Fibroblast of skin of scalp (primary cell): ENCODE measurements at places on chromosomes 5 and 9.

DNA sequence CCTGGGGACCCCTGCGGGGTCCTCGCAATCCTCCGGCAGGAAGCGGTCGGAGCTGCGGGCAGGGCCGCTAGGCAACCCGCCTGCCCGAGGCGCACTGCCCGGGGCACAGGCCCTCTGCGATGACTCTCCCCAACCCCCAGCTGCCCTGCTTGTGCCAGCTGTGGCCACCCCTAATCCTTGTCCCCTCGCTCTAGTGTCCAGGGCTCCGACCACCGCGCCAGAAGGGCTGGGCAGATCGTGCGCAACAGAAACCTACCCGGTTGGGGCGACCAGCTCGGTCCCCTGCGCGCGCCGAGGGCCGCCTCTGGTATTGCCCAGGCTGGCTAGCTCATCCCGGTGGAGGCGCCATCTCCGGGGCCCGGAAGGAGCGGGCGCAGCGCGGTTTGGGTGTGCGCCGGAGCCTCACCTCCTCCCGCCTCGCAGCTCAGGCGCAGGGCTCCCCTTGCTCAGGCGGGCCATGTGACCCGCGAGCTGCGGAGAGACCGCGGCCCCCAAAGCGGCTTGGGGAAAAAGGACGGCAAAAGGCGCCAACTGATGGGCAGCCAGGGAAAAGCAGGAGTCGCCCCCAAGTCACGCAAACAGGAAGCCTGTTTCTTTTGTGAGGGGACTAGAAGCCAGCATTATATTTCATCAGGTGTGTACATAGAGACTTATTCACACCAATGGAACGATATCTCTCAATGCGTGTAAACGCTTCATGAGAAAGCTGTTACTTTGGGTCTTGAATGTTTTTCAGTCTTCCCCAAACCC lies 46.8 kb upstream of the RNF20 start:
- DNase-seq, result peak; percentile 74

GRCh38 chr9:107215381-107215780 lies 67.7 kb upstream of the RAD23B start:
- peak; percentile 9 for DNase-seq

DNA sequence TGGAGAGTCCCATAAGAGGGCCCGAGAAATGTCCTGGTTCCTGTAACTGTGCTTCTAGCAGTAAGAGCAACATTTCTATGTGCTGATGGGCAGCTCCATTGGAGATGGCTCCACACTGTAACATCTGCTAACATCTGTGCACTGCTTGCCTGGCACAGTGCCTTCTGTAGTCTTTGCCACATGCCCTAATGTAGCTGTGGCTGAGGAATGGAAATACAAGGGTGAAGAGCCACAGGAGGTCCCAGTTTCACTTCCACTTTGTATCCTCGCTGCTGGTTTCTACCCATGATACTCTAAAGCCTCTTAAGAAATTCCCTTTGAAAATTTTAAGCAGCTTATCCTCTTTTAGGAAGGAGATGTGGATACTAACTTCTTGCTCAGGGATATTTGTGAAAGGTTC lies 97.4 kb downstream of the HOMER1 start:
- peak; percentile 40 for DNase-seq

- peak; percentile 23 for DNase-seq
Measured at GRCh38 chr5:160333721-160334120, 21.4 kb upstream of the CCNJL start.

DNA sequence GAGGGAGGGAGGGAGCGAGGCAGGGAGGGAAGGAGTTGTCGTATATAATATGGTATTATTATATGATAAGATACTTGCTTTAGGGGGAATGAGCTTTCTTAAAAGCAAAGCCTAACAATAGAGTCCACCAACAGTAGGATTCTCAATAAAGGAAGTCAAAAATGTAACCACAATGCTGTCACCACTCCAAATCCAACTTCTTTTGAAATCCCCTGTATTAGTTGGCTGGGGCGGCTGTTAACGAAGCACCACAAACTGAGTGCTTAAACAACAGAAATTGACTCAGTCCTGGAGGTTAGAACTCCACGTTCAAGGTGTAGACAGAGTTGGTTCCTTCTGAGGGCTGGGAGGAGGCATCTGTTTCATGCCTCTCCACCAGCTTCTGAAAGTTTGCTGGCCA lies 23.1 kb downstream of the GAS1 start:
- peak; percentile 64 for DNase-seq

DNA sequence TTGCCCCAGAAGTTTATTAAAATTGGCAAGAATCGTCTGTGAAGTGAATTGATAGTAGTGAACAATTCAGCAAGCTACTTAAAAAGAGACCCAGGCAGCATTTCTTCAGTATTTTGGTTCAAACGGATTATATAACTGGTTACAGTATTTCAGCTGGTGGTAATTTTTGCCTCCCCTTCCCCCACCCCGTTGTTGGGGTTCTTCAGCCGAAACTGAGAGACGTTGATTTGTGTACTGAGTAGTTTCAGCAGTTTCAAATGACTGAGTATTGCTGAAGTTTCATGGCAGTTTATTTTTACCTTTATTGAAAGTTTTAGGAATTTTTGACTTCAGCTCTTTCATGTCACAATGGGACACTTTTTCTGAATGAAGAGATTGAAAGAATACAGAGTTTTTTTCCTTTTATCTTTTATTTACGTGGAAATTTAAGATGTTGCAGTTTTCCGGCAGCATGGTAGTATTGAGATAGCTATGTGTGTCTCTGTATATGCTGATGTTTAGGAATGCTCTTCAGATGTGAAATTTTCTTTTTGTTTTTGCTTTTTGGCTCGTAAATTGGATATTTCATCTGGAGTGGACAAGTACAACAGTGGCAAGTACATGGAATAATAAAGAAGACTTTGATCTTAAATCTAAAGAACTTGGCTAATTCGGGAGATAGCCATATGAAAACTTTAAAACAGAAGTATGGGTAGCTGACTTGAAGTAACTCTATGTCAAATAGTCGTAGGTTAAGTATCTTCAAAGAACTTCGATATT lies 1.9 kb downstream of the GPBP1 start:
- no peak for DNase-seq

GRCh38 chr5:157677931-157678330 lies 6.6 kb downstream of the C5orf52 start:
- DNase-seq, result no peak

DNA sequence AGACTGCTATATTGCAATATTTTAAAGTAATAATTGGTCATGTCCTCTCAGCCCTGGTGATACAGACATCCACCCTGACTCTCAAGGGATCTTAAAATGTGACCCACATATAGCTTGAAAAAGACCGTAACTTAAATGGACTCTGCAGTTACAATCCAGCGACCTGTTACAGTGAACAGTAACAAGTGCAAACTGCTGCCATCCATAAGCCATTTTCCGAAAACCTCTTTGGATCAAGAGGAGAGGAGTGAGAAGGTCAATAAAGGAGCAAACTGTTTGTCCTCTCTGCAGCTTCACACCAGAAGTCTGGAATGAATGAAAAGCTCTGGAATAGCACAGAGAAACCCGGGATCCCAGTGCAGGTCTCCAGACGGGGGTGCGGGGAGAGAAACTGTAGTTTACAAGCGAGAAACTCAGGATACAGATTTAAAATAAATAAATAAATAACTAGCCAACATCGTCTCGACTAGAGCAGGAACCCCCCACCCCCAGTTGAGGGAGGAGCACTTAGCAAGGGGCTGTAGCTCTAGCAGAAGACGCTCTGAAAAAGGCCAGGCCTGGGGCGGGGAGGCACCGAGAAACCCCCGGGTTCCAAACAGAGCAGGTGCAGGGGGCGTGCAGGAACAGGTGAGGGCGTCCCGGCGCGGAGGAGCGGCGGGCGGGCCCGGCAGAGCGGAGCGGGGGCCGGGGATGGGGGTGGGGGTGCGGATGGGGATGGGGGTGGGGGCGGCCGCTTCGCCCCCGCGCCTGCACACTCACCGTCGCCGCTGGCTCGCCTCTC lies 572 bp downstream of the ZDHHC21 start:
- DNase-seq, result peak; percentile 15

DNA sequence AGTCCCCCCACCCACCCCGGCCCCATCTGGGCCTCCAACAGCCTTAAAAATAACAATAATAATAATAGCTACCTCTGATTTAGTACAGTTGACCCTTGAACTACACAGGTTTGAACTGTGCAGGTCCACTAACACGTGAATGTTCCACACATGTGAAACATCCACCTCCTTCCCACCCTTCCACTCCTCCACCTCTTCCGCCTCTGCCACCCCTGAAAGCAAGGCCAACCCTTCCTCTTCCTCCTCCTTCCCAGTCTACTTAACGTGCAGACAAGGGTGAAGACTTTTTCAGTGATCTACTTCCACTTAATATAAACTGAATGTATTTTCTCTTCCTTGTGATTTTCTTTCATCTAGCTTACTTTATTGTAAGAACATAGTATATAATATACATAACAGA lies 10.8 kb downstream of the PDGFRB start:
- no peak for DNase-seq

DNA sequence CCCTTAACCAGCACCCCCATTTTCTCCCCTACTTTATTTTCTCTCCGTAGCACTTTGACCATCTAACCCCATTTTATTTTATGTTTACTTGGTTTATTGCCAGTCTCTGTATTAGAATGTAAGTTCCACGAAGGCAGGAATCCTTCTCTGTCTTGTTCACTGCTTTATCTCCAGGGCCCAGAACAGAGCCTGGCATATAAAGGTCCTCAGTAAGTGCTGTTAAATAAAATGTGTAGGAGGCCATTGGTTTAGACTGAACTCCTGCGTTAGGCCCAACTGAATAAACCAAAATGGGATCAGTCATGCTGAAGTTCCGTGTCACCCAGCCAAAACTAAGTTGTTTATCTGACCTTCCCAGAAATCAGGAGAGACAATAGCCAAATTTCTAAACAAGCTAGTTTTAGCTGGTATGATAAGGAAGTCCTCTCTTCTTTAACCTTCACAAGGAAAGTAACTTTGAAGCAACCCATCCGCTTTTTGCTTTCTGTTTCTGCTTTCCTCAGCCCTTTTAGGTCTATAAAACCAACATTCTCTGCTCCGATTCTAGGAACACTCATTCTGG lies 29.0 kb upstream of the CCNJL start:
- no peak for DNase-seq

DNA sequence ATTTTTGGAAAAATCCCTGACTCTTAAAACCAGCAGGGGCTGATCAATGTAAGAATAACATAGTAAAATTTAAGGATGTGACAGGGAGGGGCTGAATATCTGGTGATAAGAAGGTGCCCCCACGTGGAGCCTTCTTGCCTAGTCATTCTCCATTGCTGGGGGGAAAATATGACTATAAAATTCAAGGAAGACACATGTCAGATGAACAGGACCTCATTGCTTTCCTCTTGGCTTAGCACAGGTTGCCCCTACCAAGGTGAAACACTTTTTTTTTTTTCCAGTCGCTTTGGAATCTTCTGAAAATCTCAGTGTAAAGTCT lies 310.9 kb downstream of the EFNA5 start:
- DNase-seq, result no peak

- DNase-seq, result no peak
Measured at GRCh38 chr9:137300567-137301080, 1.4 kb downstream of the NRARP start.

- no peak for DNase-seq
Measured at GRCh38 chr9:130786526-130786925, 48.5 kb upstream of the ABL1 start.

DNA sequence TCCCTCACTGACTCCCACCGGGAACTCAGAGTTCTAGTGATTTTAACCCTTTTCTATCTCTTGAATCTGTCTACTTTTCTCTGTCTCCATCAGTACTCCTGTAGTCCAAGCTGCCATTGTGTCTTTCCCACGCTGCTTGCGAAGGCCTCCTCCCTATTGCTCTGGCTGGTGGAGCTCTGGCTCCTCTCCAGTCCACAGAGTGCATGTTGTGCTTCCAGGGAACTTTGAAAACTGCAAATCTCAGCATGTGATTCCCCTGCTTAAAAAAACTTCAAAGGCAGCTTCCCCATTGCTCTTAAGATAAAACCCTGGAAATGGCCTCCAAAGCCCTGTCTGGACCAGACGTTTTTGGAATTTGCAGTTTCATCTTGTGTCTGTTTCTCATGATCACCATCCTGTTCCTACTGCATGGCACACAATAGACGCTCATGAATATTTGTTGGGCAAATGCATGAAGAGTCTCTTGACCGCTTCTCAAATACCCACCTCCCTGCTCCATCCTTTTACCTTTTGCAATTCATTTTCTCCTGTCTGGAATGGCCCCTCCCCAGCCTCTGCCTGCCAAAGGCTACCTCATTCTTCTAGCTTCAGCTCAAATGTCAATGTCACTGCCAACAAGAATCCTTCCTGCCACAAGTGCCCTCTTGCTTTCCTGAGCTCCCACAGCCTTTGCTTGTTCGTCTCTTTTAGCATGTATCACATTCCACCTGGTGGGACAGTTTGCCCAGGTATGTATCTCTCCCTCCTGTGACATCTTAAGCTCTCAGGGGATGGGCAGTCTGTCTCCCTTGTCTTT lies 293.2 kb downstream of the ARHGAP26 start:
- DNase-seq, result peak; percentile 60

DNA sequence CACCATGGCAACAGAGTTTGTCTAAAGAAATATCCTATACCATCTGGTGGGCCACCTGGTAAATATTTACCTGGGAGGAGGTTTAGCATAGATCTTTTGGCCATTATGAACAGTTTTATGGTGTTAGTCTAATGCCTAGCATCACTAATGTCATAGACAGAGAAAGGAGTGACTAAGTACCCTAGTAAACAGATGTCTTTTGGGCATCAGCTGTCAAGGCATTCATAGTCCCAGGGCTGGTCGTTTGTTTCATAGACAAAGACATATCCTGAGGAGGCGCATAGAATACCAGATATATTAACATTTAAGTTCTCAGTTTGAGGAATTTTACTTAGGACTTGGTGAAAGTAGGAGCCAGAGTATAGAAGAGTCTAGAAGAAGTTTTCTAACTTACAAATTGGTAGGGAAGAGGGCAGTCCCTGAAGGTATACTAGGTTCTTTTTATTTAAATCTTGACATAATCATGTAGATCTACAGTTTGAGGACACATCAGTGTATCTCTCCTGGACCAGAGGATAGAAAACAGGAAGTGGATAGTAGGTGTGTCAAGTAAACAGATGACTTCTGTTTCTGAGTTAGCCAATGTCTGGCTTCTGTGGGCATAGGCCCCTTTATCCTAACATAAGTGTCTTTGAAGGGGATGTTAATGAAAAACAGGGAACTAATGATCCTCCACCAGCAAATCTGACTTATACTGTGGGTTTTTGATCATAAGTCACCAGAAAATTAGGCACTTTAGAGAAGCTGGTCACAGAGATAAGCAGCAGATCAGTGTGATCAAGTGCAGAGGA lies 105.0 kb upstream of the PRSS3 start:
- no peak for DNase-seq

GRCh38 chr9:79185866-79186265 lies 385.9 kb upstream of the TLE4 start:
- peak; percentile 33 for DNase-seq

DNA sequence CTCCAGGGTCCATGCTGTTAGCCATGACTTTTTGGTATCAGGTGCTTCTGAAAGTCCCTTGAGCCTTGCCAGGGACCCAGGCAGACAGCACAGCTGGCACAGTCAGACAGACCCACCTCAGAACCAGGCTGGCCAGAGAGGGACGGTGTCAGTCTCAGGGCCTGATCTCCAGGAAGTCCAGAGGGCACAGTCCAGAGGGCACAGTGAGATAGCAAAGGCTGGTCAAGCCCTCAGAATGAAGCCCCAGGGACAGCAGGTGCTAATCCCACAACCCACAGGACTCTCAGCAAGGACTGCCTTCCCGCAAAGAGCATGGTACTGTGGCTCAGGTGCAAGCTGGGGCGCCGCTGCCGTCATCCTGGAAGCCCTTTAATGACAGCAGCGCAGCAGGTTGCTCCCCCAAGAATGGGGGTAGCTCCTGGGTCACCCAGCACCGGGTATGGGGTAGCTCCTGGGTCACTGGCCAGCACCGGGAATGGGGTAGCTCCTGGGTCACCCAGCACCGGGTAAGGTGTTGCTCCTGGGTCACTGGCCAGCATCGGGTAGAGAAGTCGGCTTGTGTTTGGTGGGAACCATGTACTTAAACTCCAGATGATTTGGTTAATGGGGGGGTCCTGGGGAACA lies 105.6 kb upstream of the PHYKPL start:
- DNase-seq, result no peak
